Upper lobe of right lung (tissue), 1 donor: ENCODE measurements at places on chromosomes 2 and 18. TPM values are rescaled to one million over a fixed set of nuclear protein-coding genes. Genes with fewer than 3 reads are reported as not detected.
A peak's percentile ranks its signal among the peaks of the same experiment; 100 is the strongest.

GRCh38 chr2:1743396-1744150, 742 bp downstream of the PXDN start:
- peak; percentile 64 for DNase-seq

GRCh38 chr2:17620280-17620679, 79.8 kb downstream of the VSNL1 start:
- no peak for DNase-seq

The LRRC30 gene
- total RNA-seq, result not detected

The FLACC1 gene
- 3.6 TPM for total RNA-seq
